Right ventricle myocardium superior (tissue), 1 donor: ENCODE measurements at places on chromosomes 7 and 10. TPM values are rescaled to one million over a fixed set of nuclear protein-coding genes. Genes with fewer than 3 reads are reported as not detected.

The LRIT1 gene
- 0.13 TPM for total RNA-seq

The GPRIN2 gene
- total RNA-seq: not detected

The PON2 gene
- 38.9 TPM for total RNA-seq

The GNGT1 gene
- total RNA-seq: not detected

The SLC18A2 gene
- total RNA-seq: 0.22 TPM

The NAT16 gene
- total RNA-seq: not detected

The CAMK2B gene
- 87.2 TPM for total RNA-seq

The GARIN1A gene
- total RNA-seq: 1.7 TPM

The SPRN gene
- not detected for total RNA-seq

The RHOBTB1 gene
- 13.0 TPM for total RNA-seq

The LIPM gene
- total RNA-seq: not detected

The ZNF804B gene
- total RNA-seq: not detected

The BAZ1B gene
- 36.8 TPM for total RNA-seq

The CTTNBP2 gene
- 2.0 TPM for total RNA-seq

The ASB13 gene
- 15.2 TPM for total RNA-seq

The GJD4 gene
- not detected for total RNA-seq

The CCDC71L gene
- total RNA-seq: 5.5 TPM

The RPEL1 gene
- total RNA-seq: not detected

The TBRG4 gene
- 82.2 TPM for total RNA-seq

The GPR141 gene
- 0.38 TPM for total RNA-seq

The KLF14 gene
- total RNA-seq: not detected

The SPDYE9 gene
- total RNA-seq: not detected

The DYNC1I1 gene
- 35.6 TPM for total RNA-seq

The FOXP2 gene
- total RNA-seq: 2.3 TPM

The AASS gene
- 18.6 TPM for total RNA-seq

The PNLIPRP3 gene
- not detected for total RNA-seq

The AGAP9 gene
- total RNA-seq: 1.3 TPM

The RAMP3 gene
- total RNA-seq: 31.2 TPM

The WNT2 gene
- not detected for total RNA-seq

The PHYH gene
- total RNA-seq: 181 TPM

The CBX3 gene
- 54.2 TPM for total RNA-seq

The TIAL1 gene
- total RNA-seq: 75.1 TPM

The GRID2IP gene
- total RNA-seq: not detected

The PLXNA4 gene
- 17.3 TPM for total RNA-seq

The PITX3 gene
- total RNA-seq: 3.4 TPM

The SPOCK2 gene
- total RNA-seq: 9.6 TPM

The CYP2C18 gene
- not detected for total RNA-seq

The EVX1 gene
- not detected for total RNA-seq

The FANK1 gene
- total RNA-seq: 0.51 TPM

The PRKG1 gene
- 28.2 TPM for total RNA-seq

The HIPK2 gene
- total RNA-seq: 88.5 TPM

The GPR26 gene
- total RNA-seq: not detected

The ELOVL3 gene
- total RNA-seq: 0.22 TPM

The ITGB8 gene
- total RNA-seq: 1.9 TPM

The PKD1L1 gene
- total RNA-seq: 1.9 TPM

The CDH23 gene
- 3.7 TPM for total RNA-seq

The OR6V1 gene
- total RNA-seq: not detected

The OR9A2 gene
- 0.22 TPM for total RNA-seq

The OR2A12 gene
- not detected for total RNA-seq

The MGAM2 gene
- 0.11 TPM for total RNA-seq

The PRR15 gene
- not detected for total RNA-seq

The MYH16 gene
- total RNA-seq: not detected

The C10orf143 gene
- total RNA-seq: 2.2 TPM

The SMARCD3 gene
- total RNA-seq: 131 TPM

The SPDYE6 gene
- total RNA-seq: not detected

The CALML3 gene
- total RNA-seq: not detected

The TUBB8 gene
- total RNA-seq: not detected

The NFE2L3 gene
- 0.91 TPM for total RNA-seq
